Stromal cell of bone marrow (primary cell): ENCODE measurements at places on chromosomes 12 and 14.

DNA sequence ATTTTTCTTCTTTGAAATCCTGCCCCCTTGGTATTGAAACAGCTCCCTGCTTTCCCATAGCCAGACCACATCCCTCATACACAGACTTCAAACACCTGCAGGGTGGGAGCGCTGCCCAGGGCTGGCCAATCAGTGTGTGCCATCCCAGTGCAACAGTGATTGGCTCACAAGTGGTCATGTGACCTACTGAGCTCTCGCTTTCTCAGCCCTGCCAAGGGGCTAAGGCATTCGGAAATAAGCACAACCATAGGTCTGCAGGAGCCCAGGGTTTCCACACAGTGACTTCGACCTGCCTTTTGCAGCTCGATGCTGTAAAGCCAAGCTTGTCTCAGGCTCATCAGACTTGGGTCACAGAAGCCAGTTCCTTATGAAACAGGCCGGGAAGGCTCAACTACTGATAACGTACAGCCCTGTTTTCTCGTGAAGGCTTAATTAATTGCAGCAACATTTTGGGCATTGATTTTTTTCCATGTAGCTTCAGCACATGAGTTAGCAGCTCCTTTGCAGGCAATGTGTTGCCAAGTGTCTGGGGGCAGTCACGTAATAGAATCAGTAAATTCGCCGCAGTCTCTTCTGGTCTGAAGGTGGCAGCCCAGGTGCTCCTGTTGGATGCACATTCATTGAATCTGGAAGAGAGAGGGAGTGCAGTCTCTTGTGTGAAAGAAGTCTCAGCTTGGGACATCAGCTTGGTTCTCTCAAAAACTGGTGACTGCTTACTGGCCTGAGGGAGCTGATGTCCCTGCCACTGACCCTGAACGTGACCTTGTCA lies 1091.8 kb downstream of the AACS start:
- DNase-seq, result no peak

- DNase-seq, result no peak
Measured at GRCh38 chr14:75877884-75878283, 103.9 kb downstream of the TGFB3 start.

DNA sequence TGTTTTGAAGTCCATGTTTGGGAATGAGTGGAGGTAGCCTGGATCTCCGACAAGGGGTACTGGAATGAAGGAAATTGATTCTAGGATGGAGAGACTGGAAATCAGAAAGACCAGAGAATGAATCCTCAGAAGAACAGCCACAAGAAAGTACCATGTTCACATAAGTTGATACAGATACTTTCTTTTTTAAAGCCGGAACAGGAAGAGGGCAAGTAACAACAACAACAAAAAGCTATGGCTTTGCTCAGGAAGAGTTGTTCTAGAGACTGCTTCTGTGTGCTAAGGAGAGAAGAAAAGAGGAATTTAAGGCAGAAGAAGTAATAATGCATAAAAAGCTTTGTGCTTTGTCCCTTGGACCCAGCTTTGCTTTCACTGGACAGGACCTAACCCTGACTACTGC lies 6.2 kb downstream of the TC2N start:
- DNase-seq, result no peak

DNA sequence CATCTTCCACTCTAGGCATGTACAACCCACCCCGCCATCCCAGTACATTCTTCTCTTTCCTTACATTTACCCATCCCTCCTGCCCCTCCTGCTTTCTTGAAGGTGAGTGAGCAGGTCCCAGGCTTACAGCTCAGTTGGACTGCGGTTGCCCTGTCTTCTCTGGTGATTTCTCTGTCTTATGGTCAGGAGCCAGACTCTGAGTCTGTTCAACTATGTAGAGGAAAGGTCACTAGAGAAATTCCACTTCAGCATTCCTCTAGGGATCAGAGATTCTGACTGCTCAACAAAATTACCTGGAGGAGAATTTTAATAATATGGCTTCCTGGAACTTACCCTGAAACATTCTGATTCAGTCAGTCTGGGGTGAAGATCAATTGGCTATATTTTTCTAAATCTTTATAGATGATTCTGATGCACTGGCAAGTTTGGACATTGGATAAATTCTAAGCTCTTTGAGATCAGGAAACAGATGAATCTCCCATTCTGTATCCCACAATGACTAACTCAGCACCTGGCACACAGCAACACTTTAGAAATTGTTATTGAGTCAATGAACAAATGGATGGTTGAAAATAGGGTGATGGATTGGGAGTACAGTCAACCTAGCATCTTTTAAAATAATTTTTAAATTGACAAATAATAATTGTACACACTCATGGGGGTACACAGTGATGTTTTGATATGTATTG lies 128.6 kb upstream of the HIF1A start:
- DNase-seq, result no peak

GRCh38 chr14:86826661-86827060 lies 1166.3 kb downstream of the GALC start:
- DNase-seq, result no peak

GRCh38 chr12:112524676-112525425 lies 106.1 kb downstream of the PTPN11 start:
- DNase-seq, result peak; percentile 9

DNA sequence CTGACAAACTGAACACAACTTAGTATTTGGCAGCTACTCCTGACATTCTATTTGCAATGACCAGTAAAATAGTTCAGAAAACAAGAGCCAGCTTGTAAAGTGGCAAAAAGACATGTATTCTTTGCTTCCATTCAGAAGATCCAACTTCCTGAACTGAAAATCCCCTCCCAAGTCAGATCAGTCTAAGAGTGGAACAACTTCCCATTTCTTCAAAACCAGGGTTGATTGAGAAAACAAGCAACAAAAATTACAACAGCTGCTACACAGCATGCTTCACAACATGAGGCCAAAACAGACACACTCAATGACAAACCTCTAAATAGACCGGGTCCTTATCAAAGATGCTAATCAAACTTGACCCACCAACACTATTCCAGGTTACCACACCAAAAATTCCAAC lies 40.3 kb downstream of the CIT start:
- DNase-seq, result no peak

DNA sequence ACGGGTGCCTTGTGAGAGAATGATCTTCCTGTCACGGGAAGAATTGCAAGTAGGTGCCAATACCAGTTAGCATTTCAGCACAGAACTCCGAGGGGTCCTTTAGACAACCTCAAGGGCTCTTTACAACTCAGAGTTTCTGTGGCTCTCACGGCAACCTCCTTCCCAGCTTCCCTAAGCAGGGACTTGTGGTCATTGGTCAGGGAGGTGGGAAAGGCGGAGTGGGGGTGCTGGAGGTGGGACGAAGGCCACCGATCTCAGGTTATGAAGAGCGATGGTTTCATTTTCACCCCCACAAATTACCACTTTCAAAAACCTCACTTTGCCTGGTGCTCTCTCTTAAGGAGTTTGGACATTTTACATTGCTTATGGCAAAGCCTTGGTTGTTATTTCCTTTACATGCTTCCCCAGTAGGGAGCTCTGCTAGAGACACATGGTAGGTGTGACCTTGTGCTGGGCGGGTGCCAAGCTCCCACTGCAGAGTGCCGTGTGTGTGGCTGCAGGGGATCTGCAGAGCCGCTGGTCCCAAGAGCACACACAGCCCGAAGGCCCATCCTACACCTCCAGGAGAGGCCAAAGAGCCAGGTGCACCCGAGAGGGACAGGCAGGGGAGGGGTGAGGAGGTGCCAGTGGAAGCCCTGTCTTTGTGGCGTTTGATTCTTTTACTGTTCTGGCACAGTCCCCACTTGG lies 21.4 kb downstream of the BCL2L14 start:
- no peak for DNase-seq
